Globus pallidus (tissue), 1 donor: ENCODE measurements at places on chromosomes 2 and 18.

DNA sequence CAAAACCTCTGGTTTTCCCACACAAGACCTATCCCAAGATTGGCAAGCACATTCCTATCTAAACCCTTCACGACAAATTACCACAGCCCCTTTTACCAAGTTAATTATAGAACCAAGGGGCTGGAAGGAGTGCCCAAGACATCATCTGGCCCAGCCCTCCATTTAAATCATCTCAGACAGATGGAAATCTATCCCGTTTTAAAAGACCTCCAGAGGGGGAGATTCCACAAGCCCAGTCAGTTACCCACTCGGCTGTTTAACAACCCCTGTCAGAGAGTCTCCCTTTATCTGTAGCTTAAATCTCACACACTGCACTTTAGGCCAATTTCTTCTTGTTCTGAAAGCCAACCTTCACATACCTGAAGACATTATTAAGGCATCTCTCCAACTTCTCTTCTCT, 179.1 kb upstream of the MEIS1 start:
- DNase-seq: no peak

GRCh38 chr2:39145906-39146421, 25.1 kb upstream of the SOS1 start:
- DNase-seq: no peak

DNA sequence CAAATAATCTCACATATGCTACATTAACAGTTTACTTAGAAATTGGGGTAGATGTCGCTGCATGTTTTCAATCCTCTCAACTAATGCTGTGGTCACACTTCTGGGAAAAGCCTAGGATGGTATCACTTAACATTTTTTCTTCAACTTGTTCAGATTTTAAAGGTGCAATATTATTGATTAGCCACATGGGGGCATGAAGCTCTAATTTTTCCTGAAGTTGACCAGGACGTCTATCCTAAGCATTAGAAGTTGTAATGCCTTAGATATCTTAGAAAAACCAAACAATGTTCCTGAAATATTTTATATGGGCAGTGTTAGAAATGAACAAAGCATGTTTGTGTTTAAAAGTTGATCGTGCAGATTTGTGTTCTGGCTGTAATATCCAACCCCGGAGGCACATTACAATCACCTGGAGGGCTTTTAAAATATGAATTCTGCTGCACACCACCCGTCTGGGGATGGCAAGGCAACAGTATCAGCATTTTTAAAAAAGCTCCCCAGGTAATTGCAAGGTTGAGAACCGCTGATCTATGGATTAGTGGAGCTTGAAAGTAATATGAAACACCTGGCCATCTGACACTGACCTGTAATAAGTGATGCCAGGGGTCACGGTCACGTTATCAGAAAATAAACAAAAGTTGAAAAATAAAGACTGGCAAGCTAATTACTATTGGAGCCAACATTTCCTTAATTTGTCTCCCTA, 100.5 kb upstream of the LMAN1 start:
- DNase-seq: no peak

DNA sequence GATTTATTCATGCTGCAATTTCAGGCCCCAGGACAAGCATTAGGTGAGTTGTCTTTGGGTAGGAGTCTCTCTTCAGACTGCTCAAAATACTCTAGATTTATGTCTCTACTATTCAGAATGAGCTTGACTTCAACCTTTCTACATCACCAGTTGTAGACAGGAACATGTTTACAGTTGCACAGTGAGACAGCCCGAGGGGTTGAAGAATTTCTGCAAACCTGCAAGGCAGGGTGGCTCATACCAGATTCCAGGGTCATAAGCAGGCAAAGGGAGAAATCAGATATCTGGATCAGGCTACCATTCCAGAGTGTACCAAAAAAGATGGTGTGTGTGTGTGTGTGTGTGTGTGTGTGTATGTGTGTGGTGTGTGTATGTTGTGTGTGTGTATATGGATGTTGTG, 112.4 kb downstream of the SPP2 start:
- DNase-seq: no peak

DNA sequence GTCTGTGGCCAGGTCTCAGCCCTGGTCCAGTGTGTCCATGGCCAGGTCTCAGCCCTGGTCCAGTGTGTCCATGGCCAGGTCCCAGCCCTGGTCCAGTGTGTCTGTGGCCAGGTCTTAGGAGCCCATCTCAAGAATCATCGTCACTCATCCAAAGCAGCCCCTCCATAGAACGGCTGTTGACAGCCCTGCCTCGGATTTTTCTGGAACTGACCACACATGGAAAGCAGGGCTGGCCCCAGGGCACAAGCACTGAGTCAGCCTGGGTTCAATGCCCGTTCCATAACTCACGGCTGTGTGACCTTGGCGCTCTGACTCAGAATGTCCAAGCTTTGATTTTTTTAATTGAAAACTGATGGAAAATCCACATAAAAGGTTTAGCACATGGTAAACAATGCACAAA, 59.9 kb upstream of the SNTG2 start:
- no peak for DNase-seq

DNA sequence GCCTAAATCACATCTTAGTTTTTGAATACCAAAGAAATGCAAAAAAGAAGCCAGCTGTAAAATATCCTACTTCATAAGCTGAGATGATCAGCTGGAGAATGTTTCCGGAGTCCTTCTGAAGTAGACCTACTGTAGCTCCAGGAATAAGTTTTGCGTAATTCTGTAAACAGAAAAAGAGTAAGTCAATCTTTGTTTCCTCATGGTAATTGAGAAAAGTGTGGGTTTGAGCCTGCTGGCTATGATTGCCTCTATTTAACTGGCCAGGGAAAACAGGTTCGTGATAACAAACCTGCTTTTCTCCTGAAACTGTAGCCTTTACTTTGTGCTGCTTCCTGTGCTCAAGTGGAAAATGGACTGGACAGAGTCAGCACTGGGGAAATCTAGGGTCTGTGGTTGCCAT, 58.2 kb downstream of the ITGB6 start:
- DNase-seq: no peak

GRCh38 chr2:67208887-67209500, 188.1 kb upstream of the ETAA1 start:
- DNase-seq: no peak

GRCh38 chr2:16296038-16296290, 355.6 kb downstream of the MYCN start:
- DNase-seq: no peak

- no peak for DNase-seq
Observed at GRCh38 chr2:232288489-232289030, 90.0 kb upstream of the ALPP start.

- no peak for DNase-seq
Observed at GRCh38 chr2:71778936-71779773, 325.8 kb downstream of the DYSF start.

GRCh38 chr2:5756272-5756671, 64.1 kb downstream of the SOX11 start:
- DNase-seq: no peak

- DNase-seq: no peak
Observed at GRCh38 chr2:127560931-127561280, 25.4 kb downstream of the MYO7B start.

DNA sequence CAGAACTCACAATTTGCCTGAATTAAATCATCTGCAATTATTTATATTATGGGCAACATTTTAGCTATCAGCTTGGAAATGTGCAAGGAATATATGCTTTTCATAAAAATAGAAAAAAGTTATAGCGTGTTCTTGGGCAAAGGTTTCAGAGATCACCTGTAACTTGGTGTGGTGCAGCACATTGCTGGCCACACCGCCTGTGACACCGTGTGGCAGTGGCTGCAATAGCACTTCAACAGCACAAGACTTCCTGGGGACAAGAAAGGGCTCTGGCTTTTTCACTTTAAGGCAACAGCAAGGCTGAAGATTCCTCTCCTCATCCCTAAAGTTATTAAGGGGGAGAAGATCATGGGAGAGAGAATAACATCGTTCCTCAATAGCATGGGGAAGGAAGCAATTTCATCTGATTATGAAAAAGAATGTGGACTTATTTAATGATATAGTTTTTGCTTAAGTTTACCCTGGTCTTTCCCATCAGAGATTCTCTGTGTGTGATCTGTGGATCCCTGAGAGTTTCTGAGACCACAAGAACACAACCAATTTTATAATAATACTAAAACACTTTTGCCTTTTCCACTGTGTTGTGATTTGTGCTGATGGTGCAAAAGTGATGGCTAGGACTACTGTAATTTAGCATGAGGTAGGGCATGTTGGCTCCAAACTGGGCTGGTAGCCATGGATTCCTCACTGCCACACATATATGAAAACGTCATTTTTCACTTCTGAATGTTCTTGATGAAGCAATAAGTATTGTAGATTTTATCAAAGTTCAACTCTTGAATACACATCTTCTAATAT, 15.0 kb upstream of the SERPINB3 start:
- no peak for DNase-seq

GRCh38 chr2:152755029-152755428, 36.6 kb downstream of the ARL6IP6 start:
- DNase-seq: no peak

- no peak for DNase-seq
Observed at GRCh38 chr2:99127981-99128380, 13.5 kb upstream of the C2orf15 start.

- DNase-seq: no peak
Observed at GRCh38 chr2:54773838-54774237, 50.4 kb downstream of the EML6 start.

DNA sequence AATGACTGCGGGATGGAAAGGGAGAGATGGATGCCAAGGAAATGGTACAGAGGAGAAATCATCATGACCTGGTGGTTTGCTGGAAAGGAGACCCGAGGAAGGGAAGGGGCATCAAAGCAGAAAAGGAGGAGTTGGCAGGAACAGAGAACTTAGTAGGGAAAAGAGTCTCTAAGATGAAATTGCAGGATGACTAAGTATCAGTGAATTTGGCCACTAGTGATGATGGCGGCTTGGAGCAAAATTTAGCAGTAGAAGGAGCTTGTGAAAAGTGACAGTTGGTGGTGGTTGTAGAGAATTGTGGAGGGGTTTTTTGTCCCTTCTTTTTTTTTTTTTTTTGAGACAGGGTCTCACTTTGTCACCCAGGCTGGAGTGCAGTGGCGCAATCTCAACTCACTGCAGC, 10.1 kb downstream of the METAP1D start:
- no peak for DNase-seq

GRCh38 chr2:26317377-26318105, 28.4 kb upstream of the SELENOI start:
- DNase-seq: no peak

DNA sequence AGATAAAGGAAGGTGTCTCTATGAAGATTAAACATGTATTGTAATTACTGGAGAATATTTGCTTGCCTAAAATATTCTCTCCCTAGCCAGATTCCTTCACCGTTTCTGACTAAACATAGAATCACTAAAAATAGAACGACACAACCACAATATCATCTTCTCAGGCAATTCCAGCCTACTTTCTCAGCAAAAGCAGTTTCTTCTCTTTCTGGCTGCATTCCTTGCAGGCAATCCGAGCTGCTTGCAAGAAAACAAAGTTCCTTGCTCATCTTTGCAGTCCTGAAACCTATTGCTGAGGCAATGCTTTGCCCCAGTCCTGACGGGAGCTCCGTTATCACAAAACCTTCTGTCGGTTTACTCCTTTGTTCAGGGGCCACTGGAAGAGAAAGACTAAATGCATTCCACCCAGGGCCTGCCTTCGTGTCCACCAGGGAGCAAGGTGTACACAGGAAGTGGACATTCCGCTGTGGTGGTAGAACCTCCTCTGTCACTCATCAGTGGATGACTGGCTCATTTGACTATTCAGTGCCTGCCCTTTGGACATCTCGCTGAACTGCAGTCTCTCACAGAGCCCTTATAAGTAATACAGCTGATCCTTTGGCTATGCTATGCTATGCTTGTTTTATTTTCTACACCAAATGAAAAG, 239.2 kb upstream of the DOK6 start:
- no peak for DNase-seq

GRCh38 chr2:102872388-102872787, 110.6 kb downstream of the TMEM182 start:
- DNase-seq: no peak

GRCh38 chr2:222904557-222905258, 43.9 kb downstream of the ACSL3 start:
- DNase-seq: no peak

GRCh38 chr18:48161191-48161910, 230.9 kb upstream of the SMAD2 start:
- DNase-seq: peak; percentile 65

DNA sequence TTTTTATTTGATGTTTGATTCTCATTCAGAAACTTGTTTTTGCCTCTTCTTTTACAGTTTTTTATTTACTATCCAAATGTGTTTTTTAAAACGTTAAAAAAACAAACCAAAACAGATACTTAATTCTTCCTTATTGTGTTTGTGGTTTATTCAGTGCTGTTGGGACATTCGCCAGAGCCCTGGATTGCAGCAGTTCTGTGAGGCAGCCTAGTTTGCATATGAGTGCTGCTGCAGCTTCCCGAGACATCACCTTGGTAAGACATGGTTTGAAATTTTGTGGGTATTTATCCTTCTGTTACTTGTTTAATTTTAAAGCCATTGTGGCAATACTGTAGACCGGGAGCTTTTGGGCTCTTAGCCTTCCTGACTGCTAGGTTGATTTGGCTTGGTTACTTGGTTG, 91.2 kb downstream of the MTA3 start:
- DNase-seq: peak; percentile 39

DNA sequence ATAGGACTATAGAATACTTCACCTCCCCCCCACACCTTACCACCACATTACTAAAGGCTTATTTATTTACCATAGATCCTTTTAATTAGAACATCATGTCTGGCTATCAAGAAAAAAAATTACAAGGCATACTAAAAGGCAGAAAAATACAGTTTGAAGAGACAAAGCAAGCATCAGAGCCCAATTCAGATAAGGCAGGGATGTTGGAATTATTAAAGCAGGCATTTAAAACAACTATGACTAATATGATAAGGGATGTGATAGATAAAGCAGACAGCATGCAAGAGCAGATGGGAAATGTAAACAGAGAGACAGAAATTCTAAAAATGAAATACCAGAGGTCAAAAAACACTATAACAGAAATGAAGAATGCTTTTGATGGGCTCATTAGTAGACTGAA, 55.4 kb upstream of the SMIM21 start:
- no peak for DNase-seq

GRCh38 chr18:13366962-13367892, 148.7 kb downstream of the LDLRAD4 start:
- DNase-seq: no peak

- DNase-seq: no peak
Observed at GRCh38 chr2:240419723-240420122, 15.7 kb upstream of the GPC1 start.
